ENCODE measurements at places on chromosomes 5 and 9.

- no peak for DNase-seq
Observed at GRCh38 chr9:20658677-20659473, 25.2 kb upstream of the FOCAD start.

DNA sequence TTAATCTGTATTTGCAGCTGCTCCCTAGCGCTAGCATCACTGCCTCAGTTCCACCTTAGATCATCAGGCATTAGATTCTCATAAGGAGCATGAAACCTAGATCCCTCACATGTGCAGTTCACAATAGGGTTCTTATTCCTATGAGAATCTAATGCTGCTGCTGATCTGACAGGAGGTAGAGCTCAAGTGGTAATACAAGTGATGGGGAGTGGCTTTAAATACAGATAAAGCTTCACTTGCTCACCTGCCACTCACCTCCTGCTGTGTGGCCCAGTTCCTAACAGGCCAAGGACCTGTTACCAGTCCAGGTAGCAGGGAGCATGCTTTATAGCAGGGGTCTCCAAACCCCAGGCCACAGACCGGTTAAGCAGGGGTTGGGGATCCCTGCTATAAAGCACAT lies 22.6 kb upstream of the RNF20 start:
- DNase-seq: no peak

GRCh38 chr5:91200692-91201091 lies 182.4 kb downstream of the ARRDC3 start:
- DNase-seq: no peak

- DNase-seq: no peak
Observed at GRCh38 chr5:139705191-139705590, 57.0 kb downstream of the CXXC5 start.

Data from GM12891 (cell line).